ENCODE measurements at places on chromosomes 2 and 18.

DNA sequence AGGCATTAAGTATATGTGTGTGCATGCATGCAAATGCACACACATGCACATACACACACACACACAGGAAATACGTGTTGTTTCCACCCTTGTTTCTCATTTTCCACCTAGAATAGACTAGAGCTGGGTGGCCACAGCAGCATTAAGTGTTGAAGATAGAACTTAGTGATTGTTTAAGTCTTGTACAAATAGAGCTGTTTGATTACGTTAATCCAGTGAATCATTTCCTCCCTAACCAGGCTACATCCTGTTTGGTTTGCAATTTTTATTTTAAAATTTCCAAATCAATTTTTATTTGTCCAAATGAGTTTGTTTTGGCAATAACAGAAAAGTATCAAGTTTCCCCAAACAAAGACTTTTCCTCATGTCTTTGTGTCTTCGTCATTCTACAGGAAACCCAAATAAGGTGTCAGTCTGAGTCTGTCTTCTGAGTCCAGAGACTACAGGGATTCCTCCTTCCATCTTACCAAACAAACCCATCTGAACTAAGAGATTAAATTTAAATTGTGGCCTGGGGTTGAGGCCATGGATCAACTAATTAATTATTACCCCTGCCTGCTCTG, 74.6 kb upstream of the GALNT5 start:
- no peak for DNase-seq

DNA sequence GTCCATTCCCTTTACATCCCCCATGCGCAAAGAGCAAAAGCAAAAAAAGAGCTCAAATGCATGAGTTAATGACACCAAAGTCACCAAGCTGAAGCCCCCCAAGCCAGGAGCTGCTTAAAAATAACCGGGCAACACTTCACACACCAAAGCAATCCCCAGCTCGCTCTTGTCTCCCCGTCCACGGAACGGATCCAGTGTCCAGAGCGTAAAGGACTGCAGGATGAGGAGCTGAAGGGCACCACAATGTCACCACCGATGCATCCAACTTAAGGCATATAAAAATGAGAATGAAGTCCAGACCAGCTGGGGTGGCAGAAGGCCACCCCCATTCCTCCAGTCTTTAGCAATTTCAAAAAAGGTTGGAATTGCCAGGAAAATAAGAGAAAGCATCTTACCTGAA, 8.7 kb downstream of the SMAD7 start:
- DNase-seq = no peak

DNA sequence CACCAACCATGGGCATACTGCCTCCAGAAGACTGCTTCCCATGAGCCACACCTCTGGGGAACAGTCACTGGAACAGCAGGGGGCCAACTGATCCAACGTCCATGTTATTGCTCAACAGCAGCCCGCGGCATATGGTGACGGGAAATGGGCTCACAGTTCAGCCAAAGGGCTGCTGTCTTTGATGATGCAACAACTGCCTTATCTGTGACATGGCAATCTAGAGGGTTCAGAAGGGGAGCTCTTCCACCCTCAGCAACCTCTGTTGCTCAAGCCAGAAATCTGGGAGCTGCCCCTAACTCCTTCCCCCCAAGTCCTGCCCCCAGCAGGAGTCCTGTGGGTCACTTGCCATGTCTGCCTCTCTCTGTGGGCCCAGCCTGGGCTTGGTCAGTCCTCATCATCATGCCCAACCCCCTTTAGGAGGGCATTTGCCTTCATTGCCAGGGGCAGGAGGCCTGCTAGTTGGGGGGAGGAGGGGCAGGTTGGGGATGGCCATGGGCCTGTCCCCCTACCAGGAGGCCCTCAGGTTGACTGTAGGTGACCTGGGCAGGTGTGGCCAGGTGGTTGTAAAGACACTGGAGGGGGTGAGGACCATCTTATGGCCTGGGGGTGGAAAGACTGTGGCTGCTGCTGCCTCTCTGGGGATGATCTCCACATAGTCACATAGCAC, 212.9 kb downstream of the CYP26B1 start:
- DNase-seq = no peak

- no peak for DNase-seq
These were observed 1710.4 kb downstream of the SUCLG1 start for GRCh38 chr2:82748653-82749052.

DNA sequence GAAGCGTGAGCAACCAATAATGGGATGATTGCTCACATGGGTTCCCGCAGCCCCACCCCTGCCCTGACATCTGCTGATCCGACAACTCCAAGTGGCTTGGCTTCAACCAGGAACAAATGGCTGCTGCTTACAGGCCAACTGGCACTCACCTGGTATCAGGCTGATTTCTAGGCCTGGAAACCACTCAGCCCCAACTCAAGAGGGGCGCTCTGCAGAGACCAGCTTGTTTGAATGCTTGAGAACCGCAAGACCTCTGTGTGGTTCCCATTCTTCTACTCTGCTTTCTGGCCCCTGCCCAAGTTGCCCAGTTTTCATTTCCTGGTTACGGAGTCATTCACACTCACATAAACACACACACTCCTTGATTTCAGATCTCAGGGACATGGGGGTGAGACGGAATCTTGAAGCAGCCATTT, 52.0 kb downstream of the TNP1 start:
- DNase-seq = no peak

DNA sequence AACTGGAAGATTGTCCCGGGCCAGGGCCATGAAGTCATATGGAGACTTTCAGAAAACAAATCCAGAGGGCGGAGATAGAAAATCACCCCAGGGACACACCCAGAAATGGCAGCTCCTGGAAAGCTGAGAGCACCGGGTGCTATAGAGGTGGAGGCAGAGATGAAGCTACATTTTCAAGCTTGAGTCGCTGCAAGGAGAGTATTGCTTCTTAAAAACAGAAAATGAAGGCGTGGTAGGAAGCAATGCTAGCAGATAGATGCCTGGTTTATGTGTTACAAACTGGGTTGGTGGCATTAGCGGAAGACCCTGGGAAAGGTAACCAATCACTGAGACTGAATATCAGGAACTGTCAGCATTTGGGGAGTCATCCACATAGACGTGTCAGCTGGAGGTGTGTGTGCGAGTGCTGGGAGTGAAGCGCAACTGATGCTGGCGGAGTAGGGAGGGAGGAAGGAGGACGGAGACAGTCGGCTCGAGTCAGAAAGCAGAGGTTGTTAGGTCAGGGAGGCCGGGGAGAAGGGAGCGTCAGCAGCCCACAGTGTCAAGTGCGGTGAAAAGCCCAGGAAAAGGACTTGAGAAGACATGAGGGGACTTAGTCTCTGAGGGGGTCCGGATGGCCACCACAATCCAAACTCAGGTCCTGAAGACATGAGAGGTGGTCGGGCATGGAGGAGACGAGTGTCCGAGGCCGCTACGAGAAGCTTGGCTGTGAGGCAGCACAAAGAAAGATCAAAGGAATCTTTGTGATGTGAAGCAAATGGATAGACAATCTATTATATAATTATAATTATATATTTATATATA, 45.4 kb downstream of the C18orf63 start:
- no peak for DNase-seq

DNA sequence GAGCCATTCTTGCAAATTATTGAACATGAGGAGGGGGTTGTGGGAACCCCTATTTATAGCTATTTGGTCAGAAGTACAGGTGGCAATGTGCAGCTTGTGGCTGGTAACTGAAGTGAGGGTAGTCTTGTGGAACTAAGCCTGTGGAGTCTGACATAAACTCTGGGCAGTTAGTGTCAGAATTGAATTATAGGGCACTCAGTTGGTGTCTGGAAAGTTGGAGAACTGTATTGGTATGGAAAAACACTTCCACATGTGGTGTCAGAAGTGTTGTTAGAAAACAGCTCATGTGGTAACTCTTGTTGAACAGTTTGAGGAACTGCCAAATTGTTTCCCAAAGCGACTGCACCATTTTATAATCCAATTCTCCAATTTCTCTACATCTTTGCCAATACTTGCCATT, 7.5 kb downstream of the RALBP1 start:
- DNase-seq = no peak

GRCh38 chr2:120825370-120826259, 89.9 kb downstream of the GLI2 start:
- no peak for DNase-seq

DNA sequence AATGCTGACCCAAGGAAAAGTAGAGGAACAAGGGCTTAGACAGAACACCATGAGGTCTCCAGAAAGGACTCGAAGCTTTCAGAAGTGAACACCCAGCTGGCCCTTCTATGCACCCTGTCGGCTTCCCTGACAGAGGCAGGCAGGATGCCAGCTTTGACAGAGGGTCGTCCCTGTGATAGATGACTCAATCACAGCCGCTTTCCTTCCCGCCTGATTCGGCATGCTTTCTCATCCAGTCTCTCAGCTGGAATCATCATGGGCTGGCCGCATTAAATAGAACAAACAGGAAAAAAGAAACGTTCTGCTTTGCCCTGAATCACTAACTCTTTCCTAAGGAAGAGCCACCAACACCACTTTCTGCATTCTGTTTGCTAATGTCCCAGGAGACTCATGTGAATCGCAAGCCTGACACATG, 140.3 kb upstream of the RAB12 start:
- DNase-seq = no peak

GRCh38 chr2:173891315-173892037, 73.7 kb downstream of the SP3 start:
- DNase-seq = no peak

DNA sequence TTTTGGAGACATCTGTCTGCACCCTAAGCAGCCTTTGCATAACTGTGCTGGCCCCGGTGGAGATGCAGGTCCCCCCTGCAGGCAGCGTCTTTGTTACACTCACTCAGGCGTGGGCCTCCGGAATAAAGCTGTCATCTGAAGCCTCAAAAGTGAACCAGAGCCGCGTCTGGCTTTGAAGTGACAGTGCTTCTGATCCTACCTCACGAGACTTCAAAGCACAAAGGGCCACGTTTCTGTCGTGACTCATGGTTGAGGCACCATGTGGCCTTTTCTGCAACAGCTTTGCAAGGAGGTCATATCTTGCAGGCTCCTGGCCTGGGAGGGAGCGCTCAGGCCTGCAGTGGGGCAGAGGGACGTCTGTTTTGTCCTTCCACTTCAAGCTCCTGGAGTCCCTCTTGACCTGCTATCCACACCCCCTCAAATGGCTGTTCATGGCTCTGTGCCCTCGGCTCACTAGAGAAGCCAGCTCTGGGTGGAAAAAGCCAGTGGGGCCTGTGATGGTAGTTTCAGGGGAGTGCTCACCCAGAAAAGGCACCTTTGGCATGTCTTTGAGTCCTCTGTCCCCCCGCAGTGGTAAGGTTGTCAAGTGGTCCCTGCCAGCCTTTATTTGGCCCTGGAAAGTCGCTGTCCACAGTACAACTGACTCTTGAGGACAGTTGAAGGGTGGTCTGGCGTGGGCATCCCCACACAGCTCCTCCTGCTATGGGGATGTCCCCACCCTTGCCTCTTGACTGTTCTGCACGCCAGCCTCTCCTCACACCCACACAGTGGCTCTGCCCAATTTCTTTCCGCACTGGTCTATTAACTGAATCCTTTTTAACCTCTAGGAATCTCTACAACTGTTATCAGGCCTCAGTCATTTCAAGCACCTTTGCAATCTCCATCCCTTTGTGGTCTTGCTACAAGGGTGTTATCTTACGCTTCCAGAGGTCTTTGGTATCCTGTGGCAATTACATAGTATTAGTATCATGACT, 19.3 kb downstream of the GPR55 start:
- peak; percentile 69 for DNase-seq

DNA sequence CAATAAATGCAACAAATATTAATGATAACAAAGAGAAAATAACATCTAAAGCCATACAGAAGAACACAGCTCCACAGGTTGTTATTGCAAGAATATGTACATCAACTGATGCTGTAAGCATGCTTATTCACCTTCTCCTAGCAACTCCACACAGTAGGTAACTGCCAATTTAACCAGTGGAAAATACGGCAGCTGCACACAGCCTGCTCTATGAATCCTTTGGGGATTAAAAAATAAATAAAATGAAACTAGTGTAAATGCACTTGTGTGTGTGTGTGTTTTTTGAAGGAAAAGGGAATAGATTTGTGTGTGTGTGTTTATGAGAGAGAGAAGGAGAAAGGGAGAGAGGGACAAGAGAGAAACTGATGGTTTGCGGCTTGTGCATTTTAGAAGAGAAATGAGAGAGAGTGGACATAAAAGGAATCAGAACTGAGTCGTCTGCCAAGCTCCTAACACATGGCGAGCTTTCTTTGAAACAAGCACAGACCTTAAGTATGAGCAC, 96.2 kb upstream of the PDE1A start:
- DNase-seq = no peak

- no peak for DNase-seq
These were observed 9.0 kb upstream of the TWIST2 start for GRCh38 chr2:238838786-238839327.

- peak; percentile 16 for DNase-seq
These were observed at the start of gene ERICH2 for GRCh38 chr2:170770008-170770605. ERICH2 (plus strand) TSS chr2:170770378; CDS start chr2:170770682, 304 bp downstream.

GRCh38 chr2:10362898-10363454, 60.3 kb downstream of the HPCAL1 start:
- no peak for DNase-seq

DNA sequence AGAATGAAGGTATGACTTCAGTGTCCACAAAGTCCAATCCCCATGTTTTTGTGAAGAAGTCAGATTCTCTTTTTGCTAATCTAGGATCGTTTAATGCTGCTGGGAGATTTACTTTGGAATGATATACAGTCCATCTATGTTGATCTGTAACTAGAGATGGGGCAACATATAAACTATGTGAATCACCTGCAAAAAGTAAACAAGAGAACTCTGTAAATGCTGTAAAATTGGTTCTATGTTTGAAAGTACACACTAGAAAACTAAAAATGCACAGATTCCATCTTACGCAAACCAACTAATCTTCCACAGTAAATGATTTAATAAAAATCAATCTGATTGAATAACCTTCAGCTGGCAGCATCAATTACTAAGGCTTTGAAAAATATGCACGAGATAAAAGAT, 37.5 kb downstream of the VPS54 start:
- no peak for DNase-seq

DNA sequence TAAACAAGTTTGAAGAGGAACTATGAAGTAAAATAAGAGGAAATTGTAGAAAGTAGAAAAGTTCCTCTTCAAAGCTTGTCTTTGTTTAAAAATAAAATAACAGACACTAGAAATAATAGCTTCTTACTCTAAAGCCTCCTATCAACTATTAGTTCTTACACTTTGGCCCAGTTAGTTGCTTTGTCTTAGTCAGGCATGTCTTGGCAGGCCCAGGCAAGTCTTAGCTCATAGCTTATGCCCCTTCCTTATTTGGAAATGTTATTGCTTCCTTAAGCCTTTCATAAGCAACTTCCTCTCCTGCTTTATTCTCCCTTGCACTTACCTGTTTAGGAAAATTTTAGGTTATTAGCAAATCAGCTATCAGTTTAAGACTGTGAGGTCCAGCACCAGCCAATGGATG, 950.6 kb upstream of the LRATD1 start:
- no peak for DNase-seq

GRCh38 chr18:4878480-4878879, 318.6 kb downstream of the AKAIN1 start:
- DNase-seq = no peak

DNA sequence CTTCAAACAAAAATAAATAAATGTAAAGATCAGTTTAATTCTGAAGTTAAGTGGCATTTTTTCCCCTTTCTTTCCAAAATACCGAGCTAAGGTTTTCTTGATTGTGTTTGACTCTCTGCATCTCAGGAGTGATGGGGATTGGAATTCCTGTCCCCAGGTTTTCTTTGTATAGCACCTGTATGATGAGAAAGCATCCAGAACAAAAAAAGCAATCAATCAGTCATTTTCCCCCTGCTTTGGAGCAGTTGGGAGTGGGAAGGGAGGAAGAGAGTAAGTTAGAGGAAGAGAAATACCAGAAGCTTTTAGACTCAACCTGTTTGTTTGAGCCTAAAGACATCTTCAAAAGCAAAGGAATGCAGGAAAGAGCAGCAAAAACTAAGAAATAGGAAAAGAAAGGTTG, 88.5 kb downstream of the RIF1 start:
- no peak for DNase-seq
